MM.1S (cell line): ENCODE measurements at places on chromosomes 16 and 17.
A peak's percentile ranks its signal among the peaks of the same experiment; 100 is the strongest.

GRCh38 chr17:55587608-55588139, 76.4 kb upstream of the SMIM36 start:
- H3K27ac ChIP-seq, result no peak overlapping the region
- H3K27me3 ChIP-seq, result no peaks in the 10 kb centered on the region
- H3K36me3 ChIP-seq, result no peaks in the 10 kb centered on the region
- DNase-seq, result no peak

DNA sequence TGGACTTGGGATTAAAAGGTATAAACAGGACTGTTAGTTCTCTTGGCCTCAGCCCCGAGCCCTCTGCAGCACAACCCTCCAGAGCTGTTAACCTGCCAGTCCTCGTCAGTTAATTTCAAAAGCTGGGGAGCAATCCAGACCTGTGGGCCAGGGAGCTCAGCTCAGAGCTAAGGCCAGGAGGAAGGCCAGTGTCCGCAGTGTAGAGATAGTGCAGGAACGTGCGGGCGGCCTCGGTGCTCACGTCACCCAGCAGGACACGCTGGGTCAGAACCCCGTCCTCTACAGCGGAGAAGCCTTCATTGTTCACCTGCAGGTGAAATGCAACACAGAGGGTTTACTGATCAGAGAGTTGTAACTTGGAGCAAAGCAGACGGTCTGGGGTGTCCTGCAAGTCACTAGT, 15.4 kb upstream of the NLRC3 start:
- no peaks in the 10 kb centered on the region for H3K27me3 ChIP-seq
- H3K4me3 ChIP-seq, result no peak overlapping the region
- no peaks in the 10 kb centered on the region for H3K36me3 ChIP-seq
- no peak overlapping the region for H3K27ac ChIP-seq

GRCh38 chr17:40490289-40490853, 11.1 kb downstream of the TNS4 start:
- H3K36me3 ChIP-seq, result no peaks in the 10 kb centered on the region
- H3K4me3 ChIP-seq, result no peak overlapping the region
- H3K27me3 ChIP-seq, result peaks cover 43% of the 10 kb centered on the region
- no peaks in the 10 kb centered on the region for H3K4me1 ChIP-seq
- no peak overlapping the region for H3K27ac ChIP-seq

DNA sequence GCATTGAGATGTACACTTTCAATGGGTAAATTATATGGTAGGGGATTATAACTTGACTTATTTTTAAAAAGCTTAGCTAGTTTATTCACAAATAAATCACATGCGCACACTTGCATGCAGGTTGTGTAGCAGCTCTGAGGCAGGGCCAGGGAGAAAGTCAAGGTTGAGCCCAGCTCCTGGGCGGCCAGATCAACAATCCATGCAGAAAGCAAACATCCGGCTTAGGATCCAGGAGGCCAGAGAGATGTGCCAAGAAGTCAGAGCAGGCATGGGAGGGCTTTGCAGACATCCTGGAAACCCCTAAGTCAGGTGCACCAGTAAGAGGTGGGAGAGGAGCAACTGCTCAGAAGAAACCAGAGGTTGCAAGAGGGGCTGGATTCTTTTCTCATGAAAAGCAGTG, 186.5 kb downstream of the AXIN2 start:
- no peak overlapping the region for H3K4me3 ChIP-seq
- H3K36me3 ChIP-seq, result no peaks in the 10 kb centered on the region
- no peak for DNase-seq
- H3K4me1 ChIP-seq, result no peaks in the 10 kb centered on the region

GRCh38 chr16:69613378-69614154, 47.8 kb downstream of the NFAT5 start:
- no peak for DNase-seq
- H3K27ac ChIP-seq, result no peak overlapping the region
- no peak overlapping the region for H3K4me3 ChIP-seq
- no peaks in the 10 kb centered on the region for H3K27me3 ChIP-seq

DNA sequence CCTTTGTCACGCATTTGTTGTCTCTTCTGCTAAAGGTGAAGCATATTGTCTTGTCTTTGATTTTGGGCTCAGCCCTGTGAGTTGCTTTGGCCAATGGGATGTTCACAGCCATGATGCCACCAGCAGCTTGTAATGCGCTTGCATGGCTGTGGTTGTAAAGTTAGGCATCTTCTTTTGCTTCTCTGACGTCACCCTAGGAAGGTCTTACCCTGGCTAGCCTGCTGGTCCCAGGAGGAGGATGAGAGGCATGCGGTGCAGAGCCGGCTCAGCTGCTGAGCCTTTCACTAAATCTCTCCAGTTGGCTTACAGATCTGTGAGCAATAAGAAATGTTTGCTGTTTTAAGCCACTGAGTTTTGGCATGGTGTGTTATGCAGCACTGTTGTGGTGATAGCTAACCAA, 40.8 kb downstream of the IRX6 start:
- no peak overlapping the region for H3K27ac ChIP-seq
- no peaks in the 10 kb centered on the region for H3K4me1 ChIP-seq
- no peak for DNase-seq
- no peaks in the 10 kb centered on the region for H3K36me3 ChIP-seq
- no peaks in the 10 kb centered on the region for H3K27me3 ChIP-seq

DNA sequence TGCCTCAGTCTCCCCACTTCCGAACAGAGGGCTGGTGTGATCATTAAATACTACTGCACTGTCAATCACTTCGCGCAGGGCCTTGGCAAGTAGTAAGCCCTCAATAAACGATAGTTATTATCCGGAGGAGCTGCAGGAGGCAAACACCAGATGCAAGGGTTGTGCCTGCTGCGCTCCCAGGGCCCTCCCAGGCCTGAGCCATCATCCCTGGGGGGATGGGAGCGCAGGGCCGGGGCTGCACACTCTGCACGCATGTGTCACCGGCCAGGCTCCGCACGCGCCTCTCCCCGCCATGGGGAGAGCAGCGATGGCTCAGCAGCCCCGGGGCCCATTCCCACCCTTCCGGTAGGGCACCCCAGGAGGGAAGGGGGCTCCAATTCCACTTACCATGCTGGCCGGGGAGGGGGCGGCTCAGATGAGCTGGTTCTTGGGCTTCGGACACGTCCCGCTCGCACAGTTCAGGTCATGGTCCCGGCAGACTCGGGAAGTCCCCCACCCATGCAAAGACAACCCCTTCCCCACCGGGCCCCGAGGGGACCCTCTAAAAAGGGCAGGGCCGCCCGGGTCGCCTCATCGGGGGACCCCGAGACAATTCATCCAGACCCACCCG, 681 bp downstream of the XPO6 start:
- H3K27ac ChIP-seq, result peak overlapping the region; percentile 36; the same call in 1 of the 2 replicates
- H3K36me3 ChIP-seq, result peaks cover 4% of the 10 kb centered on the region; the same call in 1 of the 2 replicates
- DNase-seq, result peak; percentile 68
- H3K27me3 ChIP-seq, result no peaks in the 10 kb centered on the region

GRCh38 chr17:79451167-79451566, 159.7 kb downstream of the RBFOX3 start:
- no peaks in the 10 kb centered on the region for H3K36me3 ChIP-seq
- no peak overlapping the region for H3K4me3 ChIP-seq
- H3K27ac ChIP-seq, result no peak overlapping the region
- H3K27me3 ChIP-seq, result peaks cover 96% of the 10 kb centered on the region
- DNase-seq, result no peak

DNA sequence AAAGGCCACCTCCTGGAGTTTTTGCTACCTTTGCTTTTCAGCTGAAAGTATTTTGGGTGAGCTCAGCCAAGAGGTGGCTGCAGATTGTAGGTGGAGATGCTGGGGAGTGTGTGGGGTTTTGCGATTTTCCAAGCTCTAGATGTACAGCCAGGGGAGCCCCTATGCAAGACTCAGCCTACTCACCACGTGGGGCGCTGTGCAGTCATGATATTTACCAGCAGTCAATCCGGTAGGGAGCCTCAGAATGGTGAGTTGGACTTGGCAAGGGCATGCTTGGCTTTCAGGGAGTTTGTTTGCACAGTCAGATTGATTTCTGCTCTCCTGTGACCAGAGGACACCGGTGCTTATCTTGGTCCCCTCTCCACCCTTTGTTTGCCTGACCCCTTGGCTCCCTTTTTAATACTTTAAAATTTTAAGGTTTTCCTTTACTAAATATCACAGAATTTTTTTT, 175.3 kb downstream of the UTP18 start:
- no peaks in the 10 kb centered on the region for H3K4me1 ChIP-seq
- no peak overlapping the region for H3K27ac ChIP-seq
- H3K27me3 ChIP-seq, result no peaks in the 10 kb centered on the region
- H3K4me3 ChIP-seq, result no peak overlapping the region
- no peak for DNase-seq
- H3K36me3 ChIP-seq, result no peaks in the 10 kb centered on the region

DNA sequence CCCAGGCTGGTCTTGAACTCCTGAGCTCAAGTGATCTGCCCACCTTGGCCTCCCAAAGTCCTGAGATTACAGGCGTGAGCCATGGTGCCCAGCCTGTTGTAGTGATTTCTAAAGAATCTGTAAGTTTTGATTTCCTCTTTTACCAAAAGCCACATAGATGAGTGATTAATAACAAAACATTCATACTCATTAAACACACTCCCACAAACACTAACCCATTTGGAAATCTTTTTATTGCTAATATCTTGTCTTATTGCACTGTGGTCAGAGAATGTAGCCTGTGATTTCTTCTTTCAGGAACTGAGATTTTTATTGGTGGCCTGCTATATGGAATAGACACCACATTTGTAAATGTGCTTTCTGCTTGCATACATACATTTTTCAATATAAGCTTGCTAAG, 31.6 kb downstream of the MYH10 start:
- H3K36me3 ChIP-seq, result no peaks in the 10 kb centered on the region
- H3K27me3 ChIP-seq, result no peaks in the 10 kb centered on the region
- H3K4me1 ChIP-seq, result no peaks in the 10 kb centered on the region

DNA sequence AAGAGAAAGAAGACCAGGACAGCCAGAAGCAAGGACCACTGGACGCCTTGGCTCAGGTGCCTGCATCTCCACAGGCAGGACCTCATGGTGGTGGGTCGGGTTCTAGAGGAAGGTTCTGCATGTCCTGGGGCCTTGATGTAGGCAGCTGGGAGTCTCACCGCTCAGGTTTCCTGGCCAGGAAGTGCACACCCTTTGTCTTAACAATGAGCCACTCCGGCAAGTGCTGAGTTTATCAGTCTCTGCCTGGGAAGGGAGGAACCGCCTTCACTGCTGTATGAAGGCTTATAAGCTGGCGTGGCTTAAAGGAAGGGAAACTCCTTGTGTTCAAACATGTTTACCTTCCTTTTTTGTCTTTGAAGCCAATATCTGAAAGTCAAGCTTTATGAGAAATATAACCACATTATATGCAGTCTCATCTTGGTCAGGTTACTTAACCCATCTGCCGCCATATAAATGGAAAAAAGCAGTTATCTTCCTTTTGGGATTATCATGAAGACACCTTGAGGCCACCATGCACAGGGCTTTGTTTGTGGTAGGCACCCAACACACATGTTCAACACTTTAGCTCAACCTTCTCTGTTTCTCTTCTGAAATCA, at the start of gene ST6GALNAC1:
TSS of gene ST6GALNAC1 (minus strand) at position 205 of the 596 bp plus-strand sequence. CDS start at position 86, 119 bp downstream.
- no peaks in the 10 kb centered on the region for H3K36me3 ChIP-seq
- no peak within 1 kb of the TSS for H3K27ac ChIP-seq
- no peaks in the 10 kb centered on the region for H3K4me1 ChIP-seq
- H3K27me3 ChIP-seq, result peaks cover 21% of the 10 kb centered on the region

- no peaks in the 10 kb centered on the region for H3K27me3 ChIP-seq
- no peak overlapping the region for H3K4me3 ChIP-seq
- H3K36me3 ChIP-seq, result peaks cover 4% of the 10 kb centered on the region; the same call in 1 of the 2 replicates
- no peaks in the 10 kb centered on the region for H3K4me1 ChIP-seq
- DNase-seq, result no peak
- no peak overlapping the region for H3K27ac ChIP-seq
Observed at GRCh38 chr16:24753437-24753836, 24.0 kb downstream of the TNRC6A start.

GRCh38 chr17:79224903-79225302, 150.3 kb downstream of the ENGASE start:
- H3K36me3 ChIP-seq, result no peaks in the 10 kb centered on the region
- H3K4me1 ChIP-seq, result no peaks in the 10 kb centered on the region
- DNase-seq, result no peak

DNA sequence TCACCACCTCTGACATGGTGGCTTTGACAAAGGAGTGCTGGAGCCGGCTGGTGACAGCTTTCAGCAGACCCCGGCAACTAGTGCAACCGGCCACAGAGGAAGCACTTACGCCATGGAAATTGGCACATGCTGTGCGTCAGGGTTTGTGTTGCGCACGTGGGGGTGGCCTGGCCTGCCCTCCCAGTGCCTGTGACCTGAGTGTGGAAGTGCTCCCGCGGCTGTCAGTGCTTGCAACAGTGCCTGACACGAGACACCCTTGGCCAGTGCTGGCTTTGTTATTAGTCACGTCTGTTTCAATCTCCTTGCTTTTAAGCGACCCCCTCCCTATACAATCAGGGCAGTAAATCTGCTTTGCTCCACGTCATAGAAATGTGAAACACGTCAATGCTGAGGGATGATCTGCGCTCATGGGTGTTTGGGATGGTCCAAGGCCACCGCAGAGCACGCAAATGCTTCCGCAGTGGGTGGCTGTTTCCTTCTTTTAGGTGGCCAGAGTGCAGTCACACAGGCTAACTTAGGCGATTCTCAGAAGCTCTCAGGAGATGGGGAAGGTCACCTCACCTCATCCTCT, 64.3 kb downstream of the PGS1 start:
- no peaks in the 10 kb centered on the region for H3K4me1 ChIP-seq
- H3K27ac ChIP-seq, result no peak overlapping the region
- H3K36me3 ChIP-seq, result no peaks in the 10 kb centered on the region
- no peak for DNase-seq

- no peaks in the 10 kb centered on the region; the same call in none of the 2 replicates for H3K27me3 ChIP-seq
- no peaks in the 10 kb centered on the region for H3K4me1 ChIP-seq
- no peaks in the 10 kb centered on the region for H3K36me3 ChIP-seq
Observed at GRCh38 chr17:45115871-45116270, 16.4 kb downstream of the PLCD3 start.
